CD4-positive, alpha-beta T cell (primary cell): ENCODE measurements at places on chromosomes 12 and 14. TPM values are rescaled to one million over a fixed set of nuclear protein-coding genes. Genes with fewer than 3 reads are reported as not detected.

DNA sequence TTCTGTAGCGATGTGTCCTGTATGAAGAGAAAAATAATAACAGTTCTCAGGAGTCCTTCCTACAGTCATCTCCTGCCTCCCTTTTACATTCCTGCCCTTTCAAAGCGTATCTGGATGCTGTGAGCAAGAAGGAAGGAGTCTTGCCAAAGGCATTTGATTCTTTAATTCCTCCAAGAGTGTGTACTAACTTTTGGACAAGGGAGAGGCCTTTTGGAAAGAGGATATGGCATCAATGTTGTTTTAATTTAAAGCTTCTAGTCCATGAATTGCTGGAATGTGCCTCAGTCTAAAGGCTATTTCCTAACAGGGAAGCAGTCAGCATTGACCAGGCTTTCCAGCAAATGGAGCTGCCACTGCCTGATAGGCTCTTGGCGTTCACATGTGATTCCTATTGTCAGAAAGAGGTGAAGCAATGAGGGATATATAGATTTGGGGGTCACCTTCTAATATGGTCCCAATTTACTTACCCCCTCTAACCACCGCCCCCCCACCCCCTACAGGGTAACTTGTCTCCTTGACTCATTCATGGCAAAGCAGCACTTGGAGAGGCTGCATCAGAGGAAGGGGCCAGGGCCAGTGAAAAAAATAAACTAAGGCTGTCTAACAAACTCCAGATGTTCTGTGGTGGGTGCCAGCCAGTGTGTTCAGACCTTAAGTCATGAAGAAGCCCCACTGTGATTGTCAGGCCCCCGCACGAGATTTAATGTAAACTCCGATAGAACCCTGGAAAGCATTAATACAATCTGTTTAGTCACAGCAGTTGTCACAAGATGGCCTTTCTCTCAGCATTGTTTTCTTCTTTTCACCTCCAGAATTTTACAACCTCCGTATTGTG is 220.3 kb downstream of the FBXL14 start:
- no peak for DNase-seq

GRCh38 chr12:5388581-5389535 is 43.0 kb upstream of the NTF3 start:
- no peak for DNase-seq

DNA sequence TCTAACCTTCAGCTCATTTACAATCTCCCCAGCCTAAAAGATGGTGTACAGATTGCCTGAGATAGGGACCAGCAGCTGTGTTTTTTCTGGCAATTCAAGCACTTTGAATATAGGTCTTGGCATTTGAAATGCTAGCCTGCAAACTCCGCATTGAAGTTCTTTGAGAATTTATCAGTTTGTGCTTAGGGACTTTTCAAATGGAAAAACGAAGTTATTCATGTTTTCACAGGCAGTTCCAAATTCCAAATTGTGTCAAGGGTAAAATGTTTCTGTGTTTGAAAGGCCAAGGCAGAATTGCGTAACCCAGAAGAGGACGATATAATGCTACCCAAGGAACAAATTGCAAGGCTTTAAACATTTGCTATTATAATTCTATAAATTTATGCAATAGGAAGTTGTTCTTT is 168.9 kb upstream of the RASSF8 start:
- no peak for DNase-seq

The MYH6 gene
- not detected for total RNA-seq

The HOXC13 gene
- total RNA-seq: not detected

- no peak for DNase-seq
Measured at GRCh38 chr12:3033539-3033867, 43.7 kb upstream of the TSPAN9 start.

The METTL25 gene
- 12.6 TPM for total RNA-seq

The CLEC14A gene
- not detected for total RNA-seq

- DNase-seq: no peak
Measured at GRCh38 chr14:102229071-102229738, 75.8 kb downstream of the MOK start.

- DNase-seq: no peak
Measured at GRCh38 chr12:29844667-29845066, 60.9 kb upstream of the TMTC1 start.
